H7 (cell line): ENCODE measurements at places on chromosomes 3 and 15. TPM values are rescaled to one million over a fixed set of nuclear protein-coding genes. Genes with fewer than 3 reads are reported as not detected.

DNA sequence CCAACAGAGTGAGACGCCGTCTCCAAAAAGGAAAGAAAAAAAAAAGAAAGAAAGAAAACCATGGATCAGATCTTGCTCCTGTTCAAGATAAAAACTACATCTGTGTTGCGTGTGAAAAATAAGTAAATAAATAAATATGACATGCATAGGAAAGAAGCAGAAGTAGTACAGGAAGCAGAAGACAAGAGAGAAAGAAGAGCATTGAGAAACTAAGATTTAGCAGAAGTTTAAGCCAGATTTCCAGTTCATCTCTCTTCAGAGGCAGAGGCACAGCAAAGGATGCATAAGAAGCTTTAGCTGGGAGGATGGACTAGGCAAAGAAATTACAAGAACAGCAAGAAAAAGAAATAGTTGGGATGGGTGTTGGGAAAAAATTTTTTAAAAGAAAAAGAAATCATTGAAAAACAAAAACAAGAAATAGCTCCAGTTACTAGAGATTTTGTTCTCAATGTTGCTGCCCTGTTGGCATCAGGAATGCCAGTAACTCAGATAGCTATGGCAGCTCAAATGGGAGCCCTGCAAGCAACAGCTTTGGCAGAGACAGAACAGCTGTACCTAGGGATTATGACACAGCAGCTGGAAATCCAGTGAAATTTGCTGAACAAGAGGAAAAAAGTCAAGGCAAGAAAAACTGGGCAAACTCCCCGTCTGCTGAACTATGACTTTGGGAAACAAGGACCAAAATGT is 17.3 kb downstream of the AP3S2 start:
- DNase-seq: no peak

GRCh38 chr3:15273227-15273626 is 59.2 kb downstream of the SH3BP5 start:
- DNase-seq: no peak

The CHRFAM7A gene
- 2.1 and 2.2 TPM in 2 replicates for total RNA-seq

GRCh38 chr3:12400616-12401194 is 83.6 kb upstream of the TSEN2 start:
- no peak for DNase-seq

DNA sequence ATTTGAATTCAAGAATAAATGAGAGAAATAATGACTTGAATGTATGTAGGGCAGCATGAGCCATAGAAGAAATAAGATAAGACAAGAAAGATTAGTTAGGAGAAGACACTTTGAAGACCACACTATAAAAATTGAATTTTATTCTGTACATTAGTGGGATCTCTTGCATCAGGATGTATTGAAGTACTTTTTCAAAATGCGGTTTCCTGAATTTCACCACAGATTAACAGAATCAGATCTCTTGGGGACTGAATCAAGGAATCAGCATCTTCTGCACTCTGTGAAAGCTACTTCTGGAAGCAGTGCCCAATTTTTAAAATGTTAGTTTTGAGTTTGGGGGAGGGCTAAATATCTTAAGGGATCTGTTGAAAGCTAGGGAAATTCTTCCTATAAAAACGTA is 763.9 kb upstream of the GOLIM4 start:
- no peak for DNase-seq

GRCh38 chr3:113834983-113835382 is 3.6 kb upstream of the GRAMD1C start:
- no peak for DNase-seq

The AADACL2 gene
- total RNA-seq: not detected in 2 replicates

- DNase-seq: no peak
Measured at GRCh38 chr3:25471081-25471768, 43.2 kb downstream of the RARB start.

DNA sequence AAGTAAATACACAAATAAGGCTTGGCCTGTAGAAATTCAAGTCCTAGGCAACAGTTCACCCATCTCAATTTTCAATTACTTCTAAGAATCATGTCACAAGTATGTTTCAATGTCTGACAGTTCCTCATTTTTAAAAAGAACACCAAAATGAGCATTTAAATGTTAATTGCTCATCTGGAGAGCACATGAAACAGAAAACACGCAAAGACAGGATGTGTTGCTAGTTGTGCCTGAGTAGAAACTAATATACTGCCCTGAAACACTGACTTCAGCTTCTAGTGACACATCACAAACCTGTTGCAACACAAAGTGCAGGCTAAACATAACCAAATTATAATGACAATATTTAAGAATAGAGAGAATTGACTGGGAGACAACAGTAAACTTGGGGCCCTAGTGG is 167.3 kb upstream of the THBS1 start:
- no peak for DNase-seq

GRCh38 chr3:111824351-111824750 is 34.7 kb upstream of the PHLDB2 start:
- DNase-seq: no peak

The CCR4 gene
- not detected in 2 replicates for total RNA-seq

DNA sequence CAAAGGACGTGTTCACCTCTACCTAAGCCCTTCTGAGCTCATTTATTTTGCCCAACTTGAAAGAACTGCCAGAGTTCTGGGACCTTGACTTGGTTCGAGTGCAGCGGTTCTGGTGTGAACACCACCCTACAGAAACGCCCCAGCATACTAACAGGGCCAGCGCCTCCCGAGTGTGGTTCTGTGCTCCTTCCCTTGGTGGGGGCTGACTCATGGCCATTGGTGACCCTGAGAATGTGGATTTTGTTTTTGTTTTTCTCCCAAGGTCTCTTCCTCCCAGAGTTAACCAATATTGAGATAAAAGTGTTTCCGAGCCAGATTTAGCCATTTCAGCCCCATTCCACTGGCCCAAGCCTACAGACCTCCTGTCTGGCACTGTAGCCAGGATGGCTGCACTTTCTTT is 27.9 kb downstream of the SEMA7A start:
- no peak for DNase-seq

- DNase-seq: peak; percentile 76
Measured at GRCh38 chr3:148992027-148992634, 791 bp downstream of the GYG1 start.

The FBXL22 gene
- total RNA-seq: 0.26 and 0.90 TPM in 2 replicates

GRCh38 chr15:60701261-60702019 is 222.5 kb upstream of the ICE2 start:
- DNase-seq: no peak

The ATP13A5 gene
- total RNA-seq: 0.03 TPM in 1 of 2 replicates, not detected in the other

DNA sequence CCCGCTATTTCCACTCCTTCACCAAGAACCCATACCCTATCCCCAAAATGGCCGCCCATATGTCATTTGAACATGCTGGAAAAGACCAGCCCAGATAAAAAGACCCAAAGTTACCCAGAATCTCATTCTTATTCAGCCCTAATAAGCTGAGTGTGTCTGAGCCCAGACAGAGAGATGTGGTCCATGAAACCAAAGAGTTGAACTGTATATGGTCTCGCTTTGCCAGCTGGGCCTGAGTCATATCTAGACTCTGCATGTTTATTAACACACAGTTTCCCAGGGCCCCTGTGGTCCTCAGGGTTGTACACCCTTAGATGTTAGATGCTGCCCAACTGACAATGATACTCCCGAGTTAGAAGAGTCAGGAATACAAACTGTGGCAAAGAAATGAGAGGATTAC is 201.9 kb upstream of the STRIT1 start:
- no peak for DNase-seq

DNA sequence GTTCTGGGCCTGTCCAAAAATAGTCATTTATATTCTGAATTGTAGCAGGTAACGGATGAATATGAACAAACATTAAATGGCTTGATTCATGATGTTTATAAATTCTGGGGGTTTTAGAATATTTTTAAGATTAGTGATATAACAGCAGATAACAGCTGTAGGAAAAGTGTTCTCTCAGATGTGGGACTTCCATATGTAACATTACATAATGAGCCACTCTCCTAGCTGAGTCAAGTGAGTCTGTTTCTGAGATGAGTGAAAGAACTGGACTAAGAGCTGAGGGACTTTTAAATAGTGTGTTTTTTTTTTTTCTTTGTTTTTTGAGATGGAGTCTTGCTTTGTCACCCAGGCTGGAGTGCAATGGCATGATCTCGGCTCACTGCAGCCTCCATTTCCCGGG is 13.9 kb downstream of the YEATS2 start:
- no peak for DNase-seq

DNA sequence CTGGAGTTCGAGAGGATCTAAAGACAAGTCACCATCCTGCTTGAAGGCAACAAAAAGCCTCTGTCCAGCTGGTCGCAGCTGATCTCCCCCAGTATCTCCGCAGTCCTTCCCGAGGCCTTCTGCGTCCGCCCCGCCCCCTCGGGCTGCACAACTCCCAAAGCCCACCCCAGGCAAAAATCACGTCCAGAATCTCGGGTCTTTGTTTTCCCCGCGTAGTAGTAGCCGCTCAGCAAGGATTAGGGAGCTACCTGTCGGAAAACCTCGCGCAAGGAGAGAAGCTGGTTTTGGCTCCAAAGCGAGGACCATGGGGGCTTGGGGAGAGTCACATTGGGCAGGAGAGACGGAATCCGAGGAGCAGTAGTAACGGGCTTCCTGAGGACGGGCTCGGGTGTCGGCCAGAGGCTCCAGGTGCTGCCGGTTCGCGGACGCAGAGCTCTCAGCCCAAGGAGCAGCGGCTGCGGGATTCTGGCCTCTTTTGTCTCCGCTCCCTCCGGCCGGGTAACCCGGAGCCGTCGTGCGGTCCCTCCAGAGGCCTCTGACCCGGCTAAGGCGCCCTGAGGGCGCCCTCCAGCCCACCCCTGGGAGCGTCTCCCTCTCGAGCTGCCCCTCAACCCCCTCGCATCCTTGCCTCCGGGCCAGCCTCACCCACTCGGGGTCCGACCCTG is 401 bp downstream of the ZSCAN29 start:
- peak; percentile 73 for DNase-seq

- peak; percentile 90 for DNase-seq
Measured at GRCh38 chr3:195001961-195002861, 268.7 kb downstream of the XXYLT1 start.

DNA sequence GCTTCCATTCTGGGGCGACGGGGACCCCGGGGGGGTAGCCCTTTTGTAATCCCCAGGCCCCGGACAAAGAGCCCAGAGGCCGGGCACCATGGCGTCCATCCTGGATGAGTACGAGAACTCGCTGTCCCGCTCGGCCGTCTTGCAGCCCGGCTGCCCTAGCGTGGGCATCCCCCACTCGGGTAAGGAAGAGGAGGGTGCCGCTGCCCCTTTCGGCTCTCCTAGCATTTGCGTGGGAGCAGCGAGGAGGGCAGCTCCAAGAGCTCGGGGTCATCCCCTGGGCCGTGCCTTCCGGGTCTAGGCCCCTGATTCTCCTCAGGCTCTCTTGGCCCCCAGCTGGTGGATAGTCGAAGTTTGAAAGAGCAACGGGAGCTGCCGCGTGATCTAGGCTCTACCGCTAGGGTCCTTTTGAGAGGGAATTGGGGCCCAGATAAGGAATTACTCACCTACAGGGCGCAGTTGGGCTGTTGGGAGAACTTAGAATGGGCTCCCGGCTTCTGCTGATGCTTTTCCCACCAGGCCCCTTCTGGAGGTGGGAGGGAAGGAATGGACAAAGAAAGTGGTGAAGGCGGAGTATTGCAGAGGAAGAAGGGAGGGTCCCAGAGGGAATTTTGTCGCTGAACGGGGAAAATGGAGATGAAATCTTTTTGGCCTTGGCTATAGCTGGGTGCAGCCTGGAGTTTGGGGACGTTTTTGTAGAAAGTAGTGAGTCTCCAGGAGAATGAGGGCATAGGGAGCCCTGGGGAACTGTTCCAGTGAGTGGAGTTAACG is 615 bp downstream of the VPS18 start:
- peak; percentile 90 for DNase-seq

The LCTL gene
- total RNA-seq: 1.9 TPM in 2 replicates

- no peak for DNase-seq
Measured at GRCh38 chr15:69627548-69628158, 175.0 kb downstream of the RPLP1 start.

DNA sequence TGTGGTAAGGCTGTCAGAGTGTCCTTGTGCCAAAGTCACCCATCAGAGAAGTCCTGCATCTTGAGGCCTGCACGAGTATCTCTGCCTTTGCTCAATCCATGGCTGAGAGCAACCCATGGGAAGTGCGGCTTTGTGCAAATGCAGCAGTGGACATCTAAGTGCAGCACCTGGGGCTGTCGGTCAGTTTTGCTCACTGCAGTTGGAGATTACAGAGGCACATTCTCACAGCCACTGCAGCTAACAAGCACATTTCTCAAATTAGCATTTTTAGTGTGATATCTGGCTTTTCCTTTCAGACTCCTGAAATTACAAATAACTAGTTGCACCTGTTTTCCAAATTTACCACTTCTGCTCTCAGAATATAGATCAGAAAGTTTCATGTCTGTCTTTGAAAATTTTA is 81.5 kb upstream of the DAZL start:
- DNase-seq: no peak

The SLC22A13 gene
- 0.11 and 0.24 TPM in 2 replicates for total RNA-seq

DNA sequence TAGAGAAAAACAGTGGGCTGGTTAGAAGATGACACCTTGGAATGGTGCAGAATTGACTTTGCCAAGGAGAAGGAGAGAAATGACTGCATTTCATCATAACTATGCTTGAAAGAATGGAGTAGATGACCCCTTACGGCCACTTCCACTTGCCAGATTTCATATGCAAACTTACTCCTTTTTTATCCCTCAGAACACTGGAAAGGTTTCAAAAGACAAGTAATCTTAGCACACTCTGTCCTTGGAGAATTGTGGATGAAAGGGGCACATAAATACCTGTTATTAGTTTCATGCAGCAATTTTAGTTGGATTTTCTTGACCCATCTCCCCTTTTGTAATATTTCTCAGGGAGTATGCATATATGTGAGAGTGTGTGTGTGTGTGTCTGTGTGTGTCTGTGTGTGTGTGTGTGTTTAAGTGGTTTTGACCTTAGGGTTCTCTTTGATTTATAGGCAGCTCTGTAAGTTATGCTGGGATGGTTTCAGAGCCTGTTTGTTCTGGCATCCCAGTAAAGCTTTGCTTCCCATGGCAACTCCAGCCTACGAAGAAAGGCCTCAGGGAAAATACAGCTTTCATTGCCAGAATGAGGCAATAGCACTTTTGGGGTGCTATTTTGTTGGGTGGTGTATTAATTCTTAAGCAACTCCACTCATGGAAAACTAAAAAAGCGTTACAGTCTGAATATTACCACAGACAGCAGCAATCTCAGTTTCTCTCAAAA is 122.2 kb upstream of the TP63 start:
- DNase-seq: no peak
